NCI-H187 treated with DMSO at 0.1 percent for 48 hours (cell line): ENCODE measurements at places on chromosomes 16 and 17.
A peak's percentile ranks its signal among the peaks of the same experiment; 100 is the strongest.

DNA sequence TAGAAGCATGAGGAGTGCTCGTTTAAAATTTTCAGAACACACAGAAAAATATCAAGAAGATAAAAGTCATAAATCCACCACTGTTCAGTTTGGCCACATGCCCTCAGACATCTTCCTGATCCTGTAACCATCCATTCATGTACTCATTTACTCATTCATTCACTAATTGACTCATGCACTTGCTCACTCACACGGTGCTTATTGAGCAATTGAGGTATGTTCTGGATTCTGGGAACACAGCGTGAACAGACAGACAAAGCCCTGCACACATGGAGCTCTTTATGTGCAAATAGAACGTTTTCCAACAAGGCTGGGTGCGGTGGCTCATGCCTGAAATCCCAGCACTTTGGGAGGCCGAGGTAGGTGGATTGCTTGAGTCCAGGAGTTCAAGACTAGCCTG lies 10.2 kb upstream of the NATD1 start:
- no peak for DNase-seq

DNA sequence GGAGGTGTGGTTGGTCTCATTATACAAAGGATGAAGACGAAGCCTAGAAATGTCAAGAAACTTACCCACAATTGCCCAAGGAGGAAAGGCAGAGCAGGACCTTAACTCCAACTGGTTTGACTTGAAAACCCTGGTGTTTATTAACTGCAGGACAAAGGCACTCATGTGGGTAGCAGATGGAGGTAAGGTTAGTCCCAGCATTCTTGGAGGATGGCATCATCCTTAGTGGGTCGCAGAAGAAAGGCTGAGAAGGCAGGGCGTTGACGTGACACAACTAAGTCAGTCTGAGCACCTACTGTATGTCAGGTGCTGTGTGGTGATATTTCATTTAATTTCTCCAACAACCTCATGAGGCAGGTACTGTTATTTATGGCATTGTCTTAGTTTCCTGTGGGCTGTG lies 101.3 kb downstream of the HAPSTR1 start:
- DNase-seq = no peak

- DNase-seq = no peak
Measured at GRCh38 chr16:68434624-68435210, 13.6 kb downstream of the SMPD3 start.

- DNase-seq = no peak
Measured at GRCh38 chr17:80624864-80625263, 80.2 kb downstream of the RPTOR start.

DNA sequence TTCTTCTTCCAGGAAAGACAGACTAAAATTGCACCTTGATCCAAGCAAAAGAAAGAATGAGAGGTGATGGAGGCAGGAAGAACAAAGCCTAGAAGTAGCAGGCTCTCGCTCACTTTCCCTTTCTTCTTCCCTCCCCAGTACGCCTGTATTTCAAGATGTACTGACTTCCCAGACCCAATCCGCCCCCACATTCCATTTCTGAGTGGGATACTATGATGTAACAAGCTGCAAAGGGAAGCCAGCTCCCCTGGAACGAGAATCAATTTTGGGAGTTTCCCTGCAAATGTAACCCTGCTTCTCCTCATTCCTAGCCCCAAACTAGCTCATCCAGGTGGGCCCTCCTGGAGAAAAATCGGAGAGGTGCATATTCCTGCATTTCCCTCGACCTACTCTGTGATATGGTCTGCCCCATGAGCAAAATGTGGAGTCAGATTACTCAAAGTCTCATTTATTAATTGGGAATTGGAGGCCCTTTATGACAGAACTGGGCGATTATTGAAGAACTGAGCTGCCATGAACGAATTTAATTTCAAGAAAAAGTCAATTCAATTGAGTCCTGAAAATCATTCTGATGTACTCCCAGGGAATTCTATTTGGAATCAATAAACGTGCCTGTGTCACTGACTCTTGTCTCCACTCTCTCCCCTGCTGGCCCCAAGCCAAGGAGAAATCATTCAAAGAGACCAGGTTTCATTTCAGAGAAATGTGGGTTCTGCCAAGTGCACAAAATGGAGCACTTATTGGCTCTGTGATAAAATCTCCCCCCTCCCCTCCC lies 398.9 kb downstream of the SHISA9 start:
- no peak for DNase-seq

GRCh38 chr17:9982159-9982558 lies 77.1 kb upstream of the RCVRN start:
- DNase-seq = no peak

- DNase-seq = no peak
Measured at GRCh38 chr17:49514071-49514721, 19.1 kb downstream of the NGFR start.

DNA sequence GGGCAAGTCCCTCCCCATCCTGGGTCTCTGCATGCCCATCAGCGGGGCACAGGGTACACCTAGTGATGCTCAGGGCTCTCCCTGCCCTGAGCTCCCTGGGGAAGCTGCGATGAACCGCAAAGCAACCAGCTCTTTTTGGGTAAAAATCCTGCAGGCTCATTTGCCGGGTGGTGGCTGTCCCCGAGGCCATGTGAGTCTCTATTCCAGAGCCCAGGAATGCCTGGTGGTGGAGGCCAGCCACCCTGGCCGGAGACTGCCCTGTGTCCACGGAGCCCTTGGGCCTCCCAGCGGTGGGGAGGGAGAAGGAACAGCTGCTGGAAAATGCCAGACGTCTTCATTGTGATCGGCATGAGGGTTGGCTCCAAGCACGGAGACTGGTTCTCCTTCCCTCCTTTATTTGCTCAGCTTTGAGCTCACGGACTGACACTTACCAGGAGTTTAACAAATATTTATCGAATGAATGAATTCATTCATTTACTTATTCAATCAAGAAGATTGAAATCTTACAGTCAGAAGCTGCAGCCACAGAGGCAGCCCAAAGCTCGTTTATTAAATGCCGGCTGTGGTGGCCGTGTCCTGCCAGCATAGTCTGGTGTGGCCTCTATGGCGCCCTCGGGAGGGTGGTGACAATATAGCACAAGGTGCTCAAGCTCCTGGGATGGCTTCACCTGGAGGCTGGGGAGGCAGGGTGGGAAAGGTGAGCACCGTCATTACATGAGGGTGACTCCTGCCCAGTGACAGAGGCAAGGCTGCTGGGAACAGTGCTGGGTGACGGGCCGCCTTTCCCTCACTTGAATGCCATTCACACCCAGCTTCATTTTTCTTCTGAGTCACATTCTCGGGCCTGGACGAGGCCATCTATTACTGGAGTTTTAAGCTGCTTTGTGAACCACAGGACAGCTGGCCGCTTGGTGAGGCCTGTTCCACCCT lies 31.1 kb upstream of the JPH3 start:
- no peak for DNase-seq

DNA sequence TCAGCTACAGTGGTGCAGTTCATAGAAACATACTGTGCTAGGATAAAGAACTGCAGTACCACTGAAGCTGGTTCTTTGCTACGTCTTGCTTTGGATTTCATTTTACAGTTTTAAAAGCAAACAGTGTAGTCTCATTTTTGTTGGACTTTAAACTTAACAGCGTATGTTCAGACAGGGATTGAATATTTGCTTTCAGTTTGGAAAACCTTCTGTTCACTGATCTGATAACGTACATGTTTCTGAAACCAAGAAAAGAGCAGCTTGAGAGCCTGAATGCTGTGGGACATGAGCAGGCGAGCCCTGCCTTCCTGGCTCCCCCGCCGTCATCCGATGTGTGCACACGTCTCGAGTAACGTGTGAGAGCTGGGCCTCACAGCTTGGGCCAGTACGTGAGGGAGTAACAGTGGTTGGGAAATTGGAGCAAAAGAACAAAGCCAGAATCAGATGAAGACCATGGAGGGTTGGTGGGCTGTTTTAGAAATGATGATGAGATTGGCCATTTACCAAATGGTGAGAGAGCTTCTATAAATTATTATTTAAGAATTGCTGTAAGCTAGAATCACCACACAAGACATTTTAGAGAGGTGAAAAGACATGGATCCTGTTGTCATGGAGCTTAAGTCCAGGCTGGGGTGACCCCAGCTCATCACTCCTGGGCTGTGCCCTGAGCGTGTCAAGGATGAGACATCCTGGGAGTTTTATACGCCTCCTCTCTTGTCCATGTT lies 20.8 kb upstream of the CLEC18C start:
- DNase-seq = no peak

GRCh38 chr17:7716901-7717755 lies at the start of gene DNAH2:
Gene DNAH2, plus strand, starts transcription at chr17:7717744. Its CDS starts 1,991 bp downstream, at chr17:7719735.
- DNase-seq = peak; percentile 55

- no peak for DNase-seq
Measured at GRCh38 chr17:15431196-15431595, 36.2 kb downstream of the CDRT4 start.

- DNase-seq = peak; percentile 76
Measured at GRCh38 chr17:76540381-76541300, 797 bp downstream of the PRCD start.

- no peak for DNase-seq
Measured at GRCh38 chr16:62014319-62014923, 21.8 kb downstream of the CDH8 start.
